NCI-H1417 (cell line): ENCODE measurements at places on chromosomes 13 and 19.

GRCh38 chr19:38705197-38706019 lies 38.9 kb downstream of the CAPN12 start:
- DNase-seq, result no peak

DNA sequence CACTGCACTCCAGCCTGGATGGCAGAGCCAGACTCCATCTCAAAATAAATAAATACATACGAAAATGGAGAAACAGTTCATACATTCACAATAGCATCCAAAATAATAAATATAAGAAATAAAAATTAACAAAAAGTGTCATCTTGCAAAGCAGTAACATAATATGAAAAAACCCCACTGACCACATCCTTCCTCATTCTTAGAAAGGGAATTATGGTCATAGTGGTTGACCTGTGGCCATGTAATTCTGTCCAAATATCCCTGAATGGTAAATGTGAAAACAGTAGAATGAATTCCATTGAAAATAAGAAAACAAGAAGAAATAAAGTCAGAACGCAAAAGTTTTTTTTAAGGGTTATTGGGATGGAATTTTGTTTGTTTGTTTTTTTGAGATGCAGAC lies 7.0 kb upstream of the CDC42EP5 start:
- no peak for DNase-seq

- no peak for DNase-seq
These were observed 53.6 kb downstream of the WDFY2 start for GRCh38 chr13:51637852-51638215.

DNA sequence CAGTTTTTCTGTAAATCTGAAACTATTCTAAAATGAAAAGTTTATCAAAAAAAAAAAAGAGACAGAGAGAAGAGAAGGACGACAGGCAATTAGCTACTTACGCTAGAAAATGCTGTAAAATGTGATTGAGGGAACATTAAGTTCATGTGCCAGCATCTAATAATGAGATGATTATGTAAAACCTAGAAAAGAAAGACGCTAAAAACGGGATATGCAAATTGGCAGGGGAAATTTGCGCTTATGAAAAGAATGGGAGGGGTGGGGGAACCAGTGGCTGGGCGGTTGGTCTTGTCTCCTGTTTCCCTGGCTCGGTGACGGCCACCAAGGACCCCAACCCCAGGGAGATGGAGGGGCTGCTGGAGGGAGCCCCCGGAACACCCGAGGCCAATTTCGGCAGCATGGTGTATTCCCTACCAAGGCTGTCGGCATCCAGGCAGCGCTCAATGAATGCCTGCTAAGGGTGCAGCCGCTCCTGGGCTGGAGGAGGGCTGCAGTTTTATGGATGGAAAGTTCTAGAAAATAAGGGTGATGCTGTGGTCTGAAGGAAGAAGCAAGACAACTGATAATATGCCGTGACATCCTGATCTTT lies 34.2 kb downstream of the GNG7 start:
- no peak for DNase-seq

DNA sequence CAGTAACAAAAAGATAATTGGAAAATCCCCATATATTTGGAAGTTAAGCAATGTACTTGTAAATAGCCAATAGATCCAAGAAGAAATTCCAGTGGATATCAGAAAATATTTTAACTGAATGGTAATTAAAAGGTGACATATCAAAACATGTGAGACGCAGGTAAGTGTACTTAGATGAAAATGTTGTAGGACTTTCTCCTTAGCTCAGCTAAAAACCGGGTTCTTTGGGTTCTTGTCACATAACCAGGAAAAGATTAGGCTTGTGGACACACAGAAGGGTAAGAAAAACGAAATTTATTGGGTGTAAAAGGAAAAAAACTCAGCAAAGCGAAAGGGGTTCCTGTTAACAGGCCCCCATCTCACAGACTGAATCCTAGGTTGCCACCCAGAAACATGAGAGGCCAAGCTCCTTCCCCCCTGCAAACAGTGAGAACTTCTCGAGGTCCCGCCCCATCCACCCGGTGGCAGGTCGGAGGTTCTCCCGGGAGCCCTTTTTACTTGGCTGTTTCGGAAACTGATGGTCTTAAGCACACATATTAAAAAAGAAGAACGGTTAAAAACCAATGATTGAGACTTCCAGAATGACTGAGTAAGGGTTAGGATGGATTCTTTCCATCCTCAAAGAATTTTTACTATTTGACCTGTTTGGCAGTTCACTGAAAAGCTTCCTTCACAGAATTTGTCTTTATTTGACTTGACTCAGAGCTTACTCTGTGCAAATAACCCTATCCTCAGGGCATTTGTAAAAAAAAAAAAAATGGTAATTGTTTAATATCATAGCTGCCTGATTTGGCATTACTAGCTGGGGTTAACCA lies 3.1 kb upstream of the CCDC70 start:
- DNase-seq, result no peak

- peak; percentile 46 for DNase-seq
These were observed 19.0 kb downstream of the MAN2B1 start for GRCh38 chr19:12647490-12648071.

- no peak for DNase-seq
These were observed 439.8 kb downstream of the ITGBL1 start for GRCh38 chr13:101892296-101892695.

GRCh38 chr13:101424381-101425155 lies 8.3 kb upstream of the NALCN start:
- peak; percentile 37 for DNase-seq

- DNase-seq, result no peak
These were observed 4.0 kb upstream of the ZNF8 start for GRCh38 chr19:58274771-58275201.

- no peak for DNase-seq
These were observed 290.7 kb downstream of the SPRY2 start for GRCh38 chr13:80050252-80050651.

DNA sequence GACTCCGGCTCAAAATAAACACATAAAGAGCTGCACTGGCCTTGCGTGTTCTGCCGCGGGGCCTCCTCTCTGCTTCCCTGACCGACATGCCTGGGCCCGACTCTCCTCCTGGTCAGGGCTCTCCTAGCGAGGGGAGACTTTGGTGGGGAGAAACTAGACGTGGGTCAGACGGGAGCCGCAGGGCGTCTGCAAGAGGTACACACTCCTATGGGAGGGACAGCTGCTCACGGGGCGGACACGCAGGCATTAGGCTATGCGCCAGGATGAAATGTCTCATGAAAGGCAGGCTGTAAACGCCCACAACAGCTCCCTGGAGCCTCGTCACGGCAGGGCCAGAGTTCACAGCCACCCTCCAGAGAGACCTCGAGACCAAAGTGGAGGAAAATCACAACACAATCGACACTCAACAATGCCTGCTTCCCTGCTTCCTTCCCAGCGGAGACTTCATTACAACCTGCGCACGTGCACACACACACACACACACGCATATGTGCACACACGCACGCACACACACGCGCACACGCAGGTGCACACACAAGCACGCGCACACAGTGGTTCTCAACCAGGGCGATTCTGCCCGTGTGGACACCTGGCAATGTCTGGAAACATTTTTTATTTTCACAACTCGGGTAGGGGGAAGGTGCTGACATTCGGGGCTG lies 5.8 kb downstream of the SLC39A3 start:
- no peak for DNase-seq

- no peak for DNase-seq
These were observed 1169.7 kb downstream of the DIAPH3 start for GRCh38 chr13:58994077-58994476.

GRCh38 chr13:96771486-96772367 lies 222.5 kb downstream of the OXGR1 start:
- no peak for DNase-seq

- DNase-seq, result no peak
These were observed 825 bp upstream of the CARM1 start for GRCh38 chr19:10870501-10870954.
